ENCODE measurements at places on chromosomes 13 and 19.

- peak; percentile 64 for DNase-seq
Observed at GRCh38 chr19:15631817-15632216, 8.9 kb upstream of the CYP4F3 start.

GRCh38 chr13:110628952-110629701 lies 13.8 kb downstream of the NAXD start:
- no peak for DNase-seq

DNA sequence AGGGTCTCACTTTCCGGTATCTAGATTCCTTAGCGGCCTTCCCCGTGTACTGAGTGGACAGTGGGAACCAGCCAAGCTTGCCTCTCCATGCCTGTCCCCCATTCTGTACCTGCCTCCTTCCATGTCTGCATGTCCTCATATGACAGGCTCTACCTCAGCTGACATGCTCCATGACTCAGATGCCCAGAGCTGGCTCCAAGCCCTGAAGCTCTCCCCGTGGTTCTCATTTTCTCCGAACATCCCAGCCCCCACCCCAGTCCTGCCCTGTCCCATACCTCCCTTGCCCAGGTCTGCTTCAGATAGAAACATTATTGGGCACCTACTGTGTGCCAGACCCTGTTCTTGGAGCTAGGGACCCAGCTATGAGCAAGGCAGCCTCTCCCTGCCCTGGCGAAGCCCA lies 17.1 kb upstream of the SHFL start:
- no peak for DNase-seq

GRCh38 chr13:113666951-113667701 lies at the start of gene GRK1:
GRK1 (plus strand) TSS chr13:113667219; CDS start chr13:113667387, 168 bp downstream.
- no peak for DNase-seq

GRCh38 chr13:106186366-106187030 lies 349.0 kb downstream of the EFNB2 start:
- no peak for DNase-seq

DNA sequence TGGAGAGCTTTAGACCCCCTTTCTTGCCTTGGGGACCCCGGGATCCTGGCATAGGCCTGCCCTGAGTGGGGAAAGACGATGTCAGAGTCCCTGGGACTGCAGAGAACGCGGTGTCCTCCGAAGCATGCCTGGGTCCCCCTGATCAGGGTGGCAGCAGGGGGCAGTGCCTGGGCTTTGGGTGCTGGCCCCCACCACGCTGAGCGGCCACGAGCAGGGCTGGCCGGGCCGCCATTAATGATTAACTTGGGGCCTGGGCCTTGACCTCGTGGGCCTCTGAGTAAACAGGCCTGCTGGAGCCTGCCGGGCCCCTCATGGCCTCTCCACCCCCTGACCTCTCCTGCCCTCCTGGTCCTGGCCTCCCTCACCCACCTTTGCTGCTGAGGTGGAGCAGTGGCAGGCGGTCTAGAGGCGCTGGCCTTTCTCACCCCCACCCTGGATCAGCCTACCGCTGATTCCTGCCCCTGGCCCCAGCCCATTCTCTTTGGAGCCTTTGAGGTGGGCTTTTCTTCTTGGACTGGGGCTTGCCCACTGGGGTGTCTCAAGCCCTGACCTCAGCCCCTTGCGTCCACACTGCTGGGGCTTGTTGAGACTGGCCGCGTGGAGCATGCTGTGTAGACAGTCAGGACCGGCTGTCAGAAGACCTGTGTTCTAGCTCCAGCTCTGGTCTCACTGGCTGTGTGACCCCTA lies 26.3 kb downstream of the CEBPA start:
- DNase-seq = no peak

- DNase-seq = no peak
Observed at GRCh38 chr19:43502419-43502976, 2.0 kb downstream of the PHLDB3 start.

DNA sequence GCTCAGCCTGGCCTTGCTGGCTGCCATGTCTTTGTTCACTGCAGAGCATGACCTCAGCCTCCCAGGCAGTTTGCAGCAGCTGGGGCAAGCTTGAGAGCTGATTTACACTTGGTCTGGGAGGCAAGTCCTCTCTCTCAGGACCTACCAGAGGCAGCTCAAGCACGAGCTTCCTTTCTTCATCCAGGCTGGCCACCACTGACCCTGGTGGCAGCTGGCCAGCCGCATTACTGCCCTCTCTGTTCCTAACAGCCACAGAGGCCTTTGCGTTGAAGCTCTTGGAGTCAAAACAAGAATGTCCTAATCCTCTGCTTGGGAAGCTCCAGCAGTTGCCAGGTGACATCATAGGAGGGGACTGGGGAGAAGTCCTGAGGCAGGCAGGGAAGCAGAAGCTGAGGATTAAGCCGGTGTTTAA lies 85.7 kb downstream of the NUFIP1 start:
- DNase-seq = no peak

DNA sequence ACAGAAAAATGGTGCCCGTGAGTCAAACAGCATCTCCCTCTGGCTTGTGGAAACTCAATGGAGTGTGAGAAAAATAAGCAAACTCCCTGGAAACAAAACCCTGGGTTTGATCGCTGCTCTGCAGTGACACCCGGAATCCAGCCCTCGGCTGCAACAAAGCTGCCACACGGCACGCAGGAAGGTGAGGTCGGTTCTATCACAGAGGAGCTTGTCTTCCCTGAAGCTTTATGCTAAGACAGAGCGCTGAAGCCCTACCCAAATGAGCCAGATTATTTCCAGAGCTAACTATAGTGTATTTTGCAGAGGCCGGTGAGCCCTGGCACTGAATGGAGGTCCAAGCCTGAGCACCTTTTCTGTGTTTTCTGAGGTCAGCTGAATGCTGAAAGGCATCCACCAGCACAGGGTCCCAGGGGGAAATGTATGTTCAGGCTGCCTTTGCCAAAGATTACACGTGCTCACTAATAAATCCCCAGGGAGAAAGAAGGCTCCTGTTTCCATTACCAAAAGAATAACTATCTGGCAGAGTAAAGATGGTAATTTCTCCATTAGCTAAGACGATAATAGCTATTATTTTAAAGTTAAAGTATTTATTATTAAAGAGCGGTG lies 77.8 kb downstream of the TSHZ3 start:
- DNase-seq = no peak

DNA sequence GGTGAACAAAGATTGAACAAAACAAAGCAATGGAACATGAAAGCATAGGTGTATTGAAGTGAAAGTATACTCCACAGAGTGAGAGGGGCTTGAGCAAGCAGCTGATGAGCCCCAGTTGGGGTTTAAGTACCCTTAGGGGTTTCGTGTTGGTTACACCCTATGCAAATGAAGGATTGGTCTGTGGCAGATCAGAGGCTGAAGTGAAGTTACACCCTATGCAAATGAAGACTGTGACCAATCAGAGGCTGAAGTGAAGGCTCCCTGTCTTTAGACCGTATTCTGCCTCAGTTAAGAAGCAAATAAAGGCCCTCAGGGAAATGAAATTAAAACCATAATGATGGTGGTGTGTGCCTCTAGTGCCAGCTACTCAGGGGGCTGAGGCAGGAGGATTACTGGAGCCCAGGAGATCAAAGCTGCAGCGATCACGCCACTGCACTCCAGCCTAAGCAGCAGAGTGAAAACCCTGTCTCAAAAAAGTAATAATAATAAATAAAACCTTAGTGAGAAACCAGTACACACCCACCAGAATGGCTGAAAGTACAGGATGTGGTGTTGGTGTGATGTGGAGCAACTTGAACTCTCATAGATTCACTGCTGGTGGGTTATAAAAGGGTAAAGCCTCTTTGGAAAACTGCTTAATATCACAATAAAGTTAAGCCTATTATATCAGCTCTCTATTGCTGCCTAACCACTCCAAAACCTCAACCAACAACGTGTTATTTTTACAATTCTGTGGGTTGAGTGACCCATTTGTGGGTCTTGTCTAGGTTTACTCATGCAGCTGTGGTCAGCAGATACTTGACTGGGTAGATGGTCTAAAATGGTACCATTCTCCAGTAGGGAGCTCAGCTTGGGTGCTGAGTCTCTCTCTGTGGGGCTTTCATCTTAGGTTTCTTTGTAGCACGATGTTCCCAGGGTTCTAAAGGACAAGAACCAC lies 12.8 kb upstream of the UPF3A start:
- DNase-seq = no peak

DNA sequence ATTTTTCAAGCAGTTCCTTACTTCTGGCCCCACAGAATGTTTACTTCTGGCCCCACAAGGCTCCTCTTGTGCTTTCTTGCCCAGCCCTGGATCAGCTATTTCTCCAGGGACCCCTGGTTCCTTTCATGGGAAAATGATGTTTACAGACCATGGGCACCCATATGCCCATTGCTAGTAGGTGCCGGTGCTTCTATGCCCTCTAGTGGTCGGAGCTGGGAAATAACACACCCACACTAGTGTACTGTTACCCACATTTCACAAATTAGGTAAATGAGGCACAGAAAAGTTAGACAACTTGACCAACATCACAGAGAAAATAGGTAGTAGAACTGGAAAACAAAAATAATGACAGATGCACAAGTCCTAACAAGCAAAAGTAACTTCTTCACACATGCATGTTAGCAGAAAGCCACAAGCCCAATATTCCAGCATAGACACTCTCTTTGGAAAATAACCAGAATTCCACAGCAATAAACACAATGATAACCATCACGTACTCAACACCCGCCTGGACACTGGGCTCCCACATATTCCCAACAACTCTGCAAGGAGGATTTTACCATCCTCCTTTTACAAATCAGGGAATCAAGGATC lies 1.3 kb upstream of the CEACAM6 start:
- peak; percentile 67 for DNase-seq

DNA sequence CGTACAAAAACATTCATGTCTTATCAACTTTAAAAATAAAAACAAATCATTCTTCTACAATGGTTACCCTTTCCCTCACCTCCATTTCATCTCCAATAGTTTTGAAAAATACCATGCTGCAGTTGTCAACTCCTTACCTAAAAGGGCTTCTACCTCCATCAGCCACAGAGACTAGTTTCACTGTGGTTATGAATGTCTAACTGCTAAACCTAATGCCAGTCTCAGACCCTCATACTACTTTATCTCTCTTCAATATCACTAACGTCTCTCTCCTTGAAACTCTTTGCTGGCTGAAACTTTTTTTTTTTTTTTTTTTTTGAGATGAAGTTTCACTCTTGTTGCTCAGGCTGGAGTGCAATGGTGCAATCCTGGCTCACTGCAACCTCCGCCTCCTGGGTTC lies 27.1 kb downstream of the LNX2 start:
- no peak for DNase-seq

- DNase-seq = no peak
Observed at GRCh38 chr19:11045536-11045935, 43.7 kb upstream of the LDLR start.

DNA sequence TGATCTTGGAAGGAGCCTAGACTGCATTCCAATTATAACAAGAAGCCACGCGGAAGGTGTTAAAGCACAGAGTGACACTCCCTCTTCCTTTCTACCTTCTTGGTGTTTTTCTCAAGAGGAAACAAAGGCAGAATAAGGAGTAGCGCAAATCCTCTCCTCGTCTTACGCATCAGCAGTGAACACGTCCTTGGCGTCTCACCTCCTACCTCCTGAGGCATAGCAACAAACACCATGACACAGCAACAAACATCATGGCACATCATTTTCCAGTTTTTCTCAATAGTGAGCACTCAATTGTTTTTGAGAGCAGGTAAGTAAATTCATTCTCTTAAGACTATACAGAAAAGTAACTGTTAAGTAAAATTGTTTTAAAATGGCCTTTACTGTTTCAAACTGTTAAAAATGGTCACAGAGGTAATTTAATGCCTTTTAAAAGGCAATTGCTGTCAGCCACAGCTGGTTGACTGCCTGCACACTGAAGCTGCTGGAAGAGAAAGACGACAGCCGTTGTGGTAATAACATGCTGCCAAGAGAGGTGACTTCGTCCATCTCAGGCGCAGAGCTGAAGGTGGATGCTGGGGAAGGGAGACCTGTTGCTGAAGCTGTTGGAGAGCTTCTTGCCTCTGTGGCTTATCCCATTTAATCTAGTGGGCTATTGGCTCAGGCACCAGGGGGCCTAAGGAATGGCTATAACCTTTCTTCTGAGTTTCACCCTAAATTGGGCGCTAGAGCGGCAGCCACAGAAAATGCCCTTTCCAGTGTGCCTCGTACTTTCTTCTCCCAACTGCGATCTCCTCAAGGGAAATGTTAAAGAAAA lies 703.7 kb downstream of the UQCRFS1 start:
- DNase-seq = no peak

DNA sequence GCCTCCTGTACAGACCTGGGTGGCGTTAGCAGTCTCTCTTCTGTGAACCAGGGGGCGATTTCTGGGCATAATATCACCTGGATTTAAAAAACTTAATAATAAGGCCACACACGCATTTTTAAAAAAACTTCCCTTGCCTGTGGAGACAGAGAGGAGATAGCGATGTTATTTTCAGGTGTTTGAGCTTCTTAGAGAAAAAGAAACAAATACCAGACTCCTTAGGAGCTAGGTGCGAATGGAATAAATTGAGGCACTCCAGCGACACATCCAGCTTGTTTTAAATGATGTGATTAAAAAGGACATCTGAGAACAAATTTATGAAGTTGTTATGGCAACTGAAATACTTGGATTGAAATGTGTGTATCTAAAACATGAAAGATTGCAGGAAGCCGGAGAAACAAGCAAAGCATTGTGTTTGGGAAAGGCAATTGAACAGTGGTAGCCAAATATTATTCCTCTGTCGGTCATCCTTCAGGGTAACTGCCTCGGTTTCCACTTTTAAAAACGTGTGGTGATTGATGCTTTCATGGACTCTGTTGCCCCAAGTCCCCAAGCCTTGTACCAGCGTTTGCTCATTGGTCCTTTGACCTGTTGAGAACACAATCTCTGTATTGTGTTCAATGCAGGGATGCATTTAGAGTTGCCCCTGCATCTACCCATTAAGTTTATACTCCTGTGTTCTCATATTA lies 158.7 kb downstream of the TM9SF2 start:
- DNase-seq = no peak

- DNase-seq = no peak
Observed at GRCh38 chr19:54470991-54471782, 1.9 kb downstream of the CDC42EP5 start.

- DNase-seq = no peak
Observed at GRCh38 chr19:50729894-50730293, 6.7 kb downstream of the CLEC11A start.

DNA sequence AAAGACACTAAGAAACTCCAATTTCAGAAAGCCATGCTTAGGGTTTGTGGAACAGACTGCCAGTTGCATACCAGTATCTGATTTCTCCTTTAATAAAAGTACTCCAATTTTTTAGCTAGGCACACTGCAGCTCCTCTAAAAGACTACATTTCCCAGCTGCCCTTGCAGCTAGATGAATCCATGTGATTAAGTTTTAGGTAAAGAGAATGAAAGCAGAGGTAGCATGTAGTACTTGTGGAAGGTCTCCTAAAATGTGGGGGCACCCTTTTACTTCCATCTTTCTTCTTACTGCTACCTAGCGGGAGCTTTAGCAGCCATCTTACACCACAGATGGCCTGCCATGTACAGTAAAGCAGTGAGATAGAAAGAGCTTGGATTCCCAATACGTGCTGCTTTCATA lies 33.0 kb upstream of the TSC22D1 start:
- DNase-seq = no peak

DNA sequence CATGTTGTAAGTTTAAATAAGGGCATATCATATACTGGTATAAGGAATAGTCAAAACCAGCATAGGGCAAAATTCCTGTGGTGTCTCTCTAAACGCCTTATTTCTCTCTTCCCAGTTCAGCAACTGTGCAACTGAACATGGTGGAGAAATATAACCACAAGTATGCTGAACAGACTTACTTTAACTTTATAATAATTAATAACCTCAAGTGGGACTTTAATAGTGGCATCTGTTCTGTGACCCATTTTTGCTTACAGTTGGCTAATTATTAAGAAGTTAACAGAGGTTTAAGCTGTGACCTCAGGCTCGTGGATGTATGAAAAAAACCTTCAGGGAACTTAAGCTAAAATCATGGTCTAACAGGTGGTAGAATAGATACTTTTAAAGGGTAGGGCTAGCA lies 54.3 kb downstream of the MICU2 start:
- no peak for DNase-seq

GRCh38 chr13:83568019-83568418 lies 314.3 kb downstream of the SLITRK1 start:
- no peak for DNase-seq
